Pulmonary artery endothelial cell (primary cell): ENCODE measurements at places on chromosomes 2 and 18. TPM values are rescaled to one million over a fixed set of nuclear protein-coding genes. Genes with fewer than 3 reads are reported as not detected.

Gene EPB41L3
- 92.4 and 122 TPM in 2 replicates for total RNA-seq

DNA sequence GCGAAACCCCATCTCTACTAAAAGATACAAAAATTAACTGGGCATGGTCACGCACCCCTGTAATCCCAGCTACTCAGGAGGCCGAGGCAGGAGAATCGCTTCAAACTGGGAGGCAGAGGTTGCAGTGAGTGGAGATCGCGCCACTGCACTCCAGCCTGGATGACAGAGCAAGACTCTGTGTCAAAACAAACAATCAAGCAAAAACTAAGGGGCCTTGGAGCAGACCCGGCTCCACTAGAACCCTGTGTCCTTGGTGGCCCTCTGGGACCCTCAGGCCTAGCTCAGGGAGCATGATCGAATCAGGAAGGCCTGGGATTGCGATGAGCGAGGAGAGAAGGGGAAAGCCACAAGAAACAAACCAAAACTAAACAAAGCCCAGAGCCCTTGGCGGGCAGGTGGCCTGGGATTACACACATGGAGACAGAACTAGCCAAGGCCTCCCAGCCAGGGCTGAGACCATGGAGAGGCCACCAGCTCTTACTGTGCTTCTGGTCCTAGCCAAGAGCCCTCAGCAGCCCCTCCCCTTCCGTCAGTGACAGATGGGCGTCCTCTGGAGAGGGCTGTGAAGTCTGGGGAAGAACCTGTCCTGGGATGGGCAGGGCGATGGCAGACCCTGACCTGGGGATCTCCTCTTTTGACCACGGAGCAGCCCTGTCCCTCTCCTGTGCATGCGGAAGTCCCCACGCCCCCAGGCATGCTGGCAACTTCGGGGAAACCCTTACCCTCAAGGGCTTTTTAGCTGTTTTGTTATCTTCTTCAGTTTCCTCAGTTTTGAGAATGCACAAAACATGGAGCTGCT lies 27.4 kb upstream of the CATIP start:
- no peak for DNase-seq

Gene SPTBN1
- total RNA-seq, result 339 and 445 TPM in 2 replicates

Gene TGFBRAP1
- total RNA-seq, result 46.0 and 48.4 TPM in 2 replicates

Gene PLEKHH2
- total RNA-seq, result 0.07 and 0.20 TPM in 2 replicates

DNA sequence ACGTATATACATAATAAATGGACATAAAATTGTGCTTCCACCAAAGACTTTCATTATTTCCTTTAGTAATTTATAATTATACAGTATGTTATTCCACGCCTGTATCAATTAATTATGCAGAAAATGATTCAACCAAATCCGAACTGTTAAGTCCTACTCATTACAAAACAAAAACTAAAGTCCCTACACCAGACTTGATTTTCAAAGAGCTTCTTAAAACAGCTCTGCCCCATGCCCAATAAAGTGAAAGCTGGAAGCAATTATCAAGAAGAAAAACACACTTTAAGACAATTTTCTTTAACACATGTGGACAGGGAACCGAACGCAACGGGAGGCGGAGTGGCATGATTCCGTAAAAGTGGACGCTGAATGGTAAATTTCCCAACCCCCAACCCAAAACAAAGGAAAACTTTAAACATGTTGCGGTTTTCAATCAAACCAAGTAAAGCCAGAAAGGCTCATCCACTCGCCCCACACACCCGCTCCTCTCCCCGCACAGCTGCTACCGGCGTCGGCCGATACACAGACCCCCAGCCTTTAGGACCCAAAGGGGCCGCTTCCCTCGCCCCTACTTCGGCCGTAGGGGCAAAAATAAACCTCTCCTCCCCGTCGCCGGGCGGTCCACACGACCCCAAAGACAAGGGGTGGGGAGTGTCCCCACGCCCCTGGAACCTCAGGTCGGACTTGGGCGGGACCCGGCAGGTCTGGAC lies 705 bp downstream of the YES1 start:
- no peak for DNase-seq

- no peak for DNase-seq
These were observed 754.0 kb upstream of the SOX11 start for GRCh38 chr2:4938206-4938605.

DNA sequence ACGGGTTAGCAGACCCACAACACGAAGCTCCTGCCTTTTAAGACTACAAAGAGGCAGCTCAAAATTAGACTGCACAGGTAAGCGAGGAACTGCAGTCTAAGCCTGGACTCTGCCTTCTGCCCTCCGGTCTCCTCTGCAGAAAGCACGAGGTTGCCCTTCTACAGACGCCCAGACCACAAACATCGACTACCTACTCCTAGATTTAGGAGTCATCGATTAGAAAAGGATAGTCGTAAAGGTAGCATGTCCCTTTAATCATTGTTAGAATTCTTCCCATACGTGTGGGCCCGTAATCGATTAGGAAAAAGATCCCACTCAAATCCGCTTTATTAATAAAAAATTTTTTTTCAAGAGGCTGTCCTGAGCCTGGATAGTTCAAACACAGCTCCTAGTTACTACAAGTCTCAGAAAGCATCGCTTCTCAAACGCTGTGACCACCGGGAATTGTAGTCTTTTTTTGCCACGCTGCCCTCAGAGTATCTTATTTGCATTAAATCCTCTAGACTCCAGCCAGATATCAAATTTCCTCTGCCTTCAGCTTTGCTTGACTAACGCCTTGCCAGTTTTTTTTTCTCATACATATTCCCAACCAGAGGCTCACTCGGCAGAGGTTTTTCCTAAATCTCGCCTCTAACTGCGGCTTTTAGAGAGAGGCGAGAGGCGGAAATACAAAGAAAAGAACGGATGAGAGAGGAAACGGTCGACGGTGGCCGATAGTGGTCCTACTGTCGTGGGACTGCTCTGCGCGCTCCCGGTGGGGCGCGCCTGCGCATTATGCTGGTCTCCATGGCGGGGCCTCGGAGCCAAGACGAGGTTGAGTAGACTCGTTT lies at the start of the genes CARF and WDR12:
Gene CARF (plus strand): TSS at position 764 of the 830 bp plus-strand sequence. CDS start 29,628 bp downstream, outside the sequence.
Gene WDR12 (minus strand): TSS at position 162 of the 830 bp plus-strand sequence. CDS start 197 bp downstream, outside the sequence.
- DNase-seq, result peak; percentile 82
